ENCODE measurements at places on chromosomes 7 and 10. TPM values are rescaled to one million over a fixed set of nuclear protein-coding genes. Genes with fewer than 3 reads are reported as not detected.

- no peak for DNase-seq
These were observed 153.7 kb downstream of the CDK14 start for GRCh38 chr7:90749774-90750173.

DNA sequence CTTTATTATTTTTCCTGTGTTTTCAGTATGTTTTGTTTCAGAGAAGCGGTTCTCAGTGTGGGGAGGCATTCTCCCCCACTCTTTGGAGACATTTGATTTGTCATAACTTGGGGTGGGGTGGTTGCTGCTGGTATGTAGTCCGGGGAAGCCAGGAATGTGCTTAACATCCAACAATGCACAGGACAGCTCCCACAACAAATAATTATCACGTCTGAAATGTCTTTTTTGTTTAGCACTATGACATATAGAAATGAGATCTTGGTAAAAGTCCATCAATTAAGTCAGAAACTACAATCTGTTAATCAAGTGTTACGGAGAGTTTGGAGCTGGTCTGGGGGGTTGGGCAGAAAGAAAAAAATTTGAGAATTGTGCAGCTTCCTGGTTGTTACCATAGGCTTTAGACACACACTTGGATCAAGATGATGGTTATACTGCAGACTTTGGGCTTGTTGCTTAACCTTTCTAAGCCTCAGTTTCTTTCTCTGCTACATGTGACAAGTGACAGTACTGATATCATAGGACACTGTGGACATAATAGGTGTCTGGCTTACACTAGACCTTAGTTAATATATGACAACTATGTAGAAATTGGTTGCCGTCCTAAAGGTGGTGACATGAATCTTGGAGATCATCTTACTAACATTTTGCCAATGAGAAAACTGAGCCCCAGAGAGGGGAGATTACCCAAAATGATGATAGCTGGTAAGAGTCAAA, 113.7 kb downstream of the LRMDA start:
- no peak for DNase-seq

GRCh38 chr10:118383063-118383689, 41.1 kb upstream of the FAM204A start:
- DNase-seq = no peak

GRCh38 chr7:102122026-102122425, 164.6 kb upstream of the SH2B2 start:
- peak; percentile 19 for DNase-seq

DNA sequence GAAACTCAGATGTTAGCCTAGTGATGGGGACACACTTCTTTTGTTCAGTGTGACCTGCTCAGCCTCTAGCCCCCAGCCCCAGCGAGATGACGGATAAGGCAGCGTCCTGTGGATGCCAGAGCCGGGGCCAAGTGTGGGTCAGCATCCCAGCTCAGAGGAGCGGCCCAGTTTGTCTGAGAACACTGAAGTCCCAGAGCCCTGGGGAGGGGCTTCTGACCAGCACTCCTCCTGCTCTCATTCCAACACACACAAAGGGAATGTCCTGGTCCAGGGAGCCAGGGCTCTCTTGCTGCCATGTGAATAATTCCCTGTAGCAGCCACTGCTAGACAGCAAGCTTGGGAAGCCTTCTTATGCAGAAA, 4.5 kb upstream of the ATP6V0E2 start:
- DNase-seq = no peak

DNA sequence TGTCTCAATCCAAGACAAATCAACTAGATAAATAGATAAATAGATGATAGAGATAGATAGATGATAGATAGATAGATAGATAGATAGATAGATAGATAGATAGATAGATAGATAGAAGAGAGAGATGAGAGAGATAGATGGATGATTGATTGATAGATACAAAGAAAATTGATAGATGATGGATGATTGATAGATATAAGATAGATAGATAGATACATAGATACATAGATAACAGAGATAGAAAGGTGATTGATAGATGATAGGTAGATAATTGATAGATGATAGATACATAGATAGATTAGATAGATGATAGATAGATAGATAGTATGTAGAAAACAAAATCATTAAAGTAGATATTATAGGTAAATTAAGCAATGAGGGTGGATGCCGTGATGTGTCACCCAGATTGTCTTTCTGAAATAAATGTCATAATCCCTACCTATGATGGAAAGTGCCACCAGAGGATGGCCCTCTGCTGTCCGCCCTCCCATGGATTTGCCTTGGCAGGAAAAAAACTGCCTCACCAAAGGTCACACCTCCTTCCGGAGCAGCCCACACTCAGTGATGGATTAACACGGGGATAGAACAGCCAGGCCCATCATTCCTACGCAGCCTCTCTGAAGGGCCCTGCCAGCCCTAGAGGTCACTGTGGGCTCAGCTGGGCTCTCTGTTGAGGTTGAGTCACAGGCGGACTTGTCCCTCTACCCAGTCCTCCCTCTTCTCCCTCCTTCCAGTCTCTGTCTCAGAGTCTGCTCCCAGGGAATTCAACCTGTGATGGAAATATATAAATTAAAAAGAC, 50.8 kb downstream of the KCNH2 start:
- no peak for DNase-seq

GRCh38 chr7:27166531-27167505, 1.5 kb upstream of the HOXA9 start:
- no peak for DNase-seq

DNA sequence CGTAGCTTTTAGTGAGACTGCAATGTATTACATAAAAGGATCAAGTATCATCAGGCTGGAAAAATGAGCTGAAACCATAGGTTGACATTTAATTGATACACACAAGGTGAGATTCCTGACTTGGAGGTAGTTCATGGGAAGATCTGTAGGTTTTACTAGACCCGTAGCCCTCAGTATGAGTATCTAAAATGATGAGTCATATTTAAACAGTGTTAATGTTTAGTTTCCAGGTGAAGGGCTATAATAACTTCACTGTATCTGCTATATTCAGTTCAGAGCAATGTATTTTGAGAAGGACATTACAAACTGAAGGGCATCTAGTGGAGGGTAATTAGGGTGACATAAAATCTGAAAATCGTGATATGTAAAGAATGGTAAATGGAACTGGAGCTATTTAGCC, 35.0 kb downstream of the ENTPD1 start:
- no peak for DNase-seq

DNA sequence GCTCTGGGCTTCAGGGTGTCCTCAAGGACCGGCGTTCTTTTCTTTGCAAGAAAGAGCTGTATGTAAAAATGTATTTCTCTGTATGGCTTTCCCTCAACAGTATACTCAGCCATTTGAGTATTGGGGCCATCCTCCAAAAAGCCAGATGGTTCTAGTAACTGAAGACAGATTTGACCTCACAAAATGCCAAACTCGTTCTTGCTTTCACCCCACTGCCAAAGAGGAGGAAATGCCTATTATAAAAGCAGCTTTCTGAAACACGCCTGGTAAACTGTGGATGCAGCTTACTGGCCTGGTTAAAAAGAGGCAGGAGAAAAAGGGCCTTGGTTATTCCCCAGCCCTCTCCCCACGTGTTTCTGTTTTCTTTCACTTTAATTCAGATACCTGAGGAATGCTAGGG, 7.7 kb upstream of the HTR5A start:
- DNase-seq = no peak

GRCh38 chr10:99346247-99346646, 17.1 kb downstream of the CNNM1 start:
- DNase-seq = peak; percentile 72

DNA sequence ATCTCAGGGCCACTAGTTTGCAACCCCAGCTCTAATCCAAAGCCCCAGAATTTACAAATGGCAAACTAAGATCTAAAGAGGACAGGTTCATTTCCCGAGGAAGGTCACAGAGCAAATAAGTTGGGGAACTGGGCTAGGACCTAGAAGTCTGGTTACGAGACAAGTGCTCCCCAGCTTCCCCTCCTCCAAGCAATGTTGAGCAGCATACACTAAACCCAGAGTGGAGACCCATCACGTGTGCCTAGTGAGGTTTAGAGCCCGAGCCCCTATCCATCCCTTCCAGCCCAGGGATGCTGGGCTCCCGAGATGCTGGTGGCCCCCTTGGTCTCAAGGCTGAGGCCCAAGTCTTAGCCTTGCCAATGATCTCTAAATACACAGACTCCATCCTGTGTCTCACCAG, 209.5 kb upstream of the ZMIZ1 start:
- no peak for DNase-seq

DNA sequence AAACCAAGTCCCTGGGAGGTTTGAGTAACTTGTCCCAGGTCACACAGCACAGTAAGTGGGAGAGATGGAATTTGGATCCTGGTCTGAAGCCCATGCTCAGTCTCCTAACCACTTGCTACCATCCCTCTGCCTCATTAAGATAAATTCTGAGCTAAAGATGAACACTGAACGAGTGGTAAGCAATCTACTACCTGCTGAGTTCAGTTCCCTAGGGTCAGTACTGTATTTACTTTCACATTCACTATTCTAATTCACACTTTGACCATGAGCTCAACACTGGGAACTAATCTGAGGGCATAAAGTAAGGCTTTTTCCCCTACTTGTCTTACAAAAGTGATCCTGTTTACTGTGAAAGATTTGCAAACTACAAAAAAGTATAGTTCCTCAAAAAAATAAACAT, 2.4 kb downstream of the UROS start:
- no peak for DNase-seq

The OR2A7 gene
- polyA plus RNA-seq = 0.53 TPM

The DRGX gene
- polyA plus RNA-seq = 0.06 TPM

The PLXNA4 gene
- 0.28 TPM for polyA plus RNA-seq

The PALS2 gene
- polyA plus RNA-seq = 2.7 TPM

The NODAL gene
- polyA plus RNA-seq = not detected

The FXYD4 gene
- polyA plus RNA-seq = not detected

The MINDY4 gene
- polyA plus RNA-seq = 1.9 TPM
